ENCODE measurements at places on chromosomes 1 and 21.
A peak's percentile ranks its signal among the peaks of the same experiment; 100 is the strongest.

DNA sequence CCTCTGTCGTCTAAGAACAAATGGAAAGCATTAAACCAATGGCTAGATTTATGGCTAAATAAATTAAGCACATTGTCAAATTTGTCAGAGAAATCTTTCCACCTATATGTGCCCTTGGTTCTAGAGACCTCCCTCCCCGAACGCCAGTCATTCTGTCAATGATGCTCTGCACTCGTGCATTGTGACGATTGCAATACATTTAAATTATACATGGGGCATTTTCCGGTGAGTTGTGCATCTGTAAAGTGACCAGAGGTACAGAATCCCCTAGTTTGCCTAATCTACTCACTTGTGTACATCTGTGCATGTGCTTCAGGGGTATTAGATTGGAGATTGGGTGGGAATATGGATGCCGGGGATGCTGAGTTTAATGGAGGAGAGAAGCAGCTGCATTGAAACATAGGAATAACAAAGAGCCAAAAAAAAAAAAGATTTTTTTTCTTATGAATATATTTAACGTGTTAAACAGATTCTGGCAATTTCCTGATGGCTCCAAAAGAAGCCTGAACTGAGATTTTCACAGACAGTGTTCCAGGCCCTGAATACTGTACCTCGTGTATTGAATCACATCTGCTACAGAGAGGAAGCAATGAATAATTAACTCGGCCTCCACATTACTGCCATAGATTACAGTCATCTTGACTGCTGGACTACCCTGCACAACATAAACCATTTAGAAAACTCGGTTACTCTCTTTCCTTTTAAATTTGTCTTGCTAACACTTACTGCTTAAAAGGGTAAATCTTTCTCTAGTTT, 149.0 kb upstream of the C1orf87 start:
- DNase-seq, result no peak

DNA sequence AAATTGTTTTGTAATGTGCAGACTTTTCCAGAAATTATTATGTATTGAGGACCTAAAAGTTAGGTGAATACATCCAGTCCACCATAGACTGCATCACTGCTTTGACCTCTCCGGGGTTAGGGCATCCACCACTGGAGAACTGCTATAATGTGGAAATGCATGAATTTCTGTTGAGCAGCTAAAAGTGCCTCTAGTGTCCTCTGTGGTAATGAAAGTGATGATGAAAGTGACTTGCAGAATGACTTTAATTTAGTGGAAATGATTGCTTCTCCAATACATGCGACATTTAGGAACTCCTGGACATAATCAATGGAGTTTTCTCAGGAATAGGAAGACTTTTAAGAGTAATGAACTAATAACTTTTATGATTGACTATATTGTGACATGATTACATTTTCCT, 170.8 kb downstream of the LBR start:
- no peak for DNase-seq

- no peak for DNase-seq
These were observed 178.4 kb downstream of the MIS18A start for GRCh38 chr21:32100423-32100822.

GRCh38 chr1:178847396-178847849, 23.5 kb downstream of the ANGPTL1 start:
- peak; percentile 40 for DNase-seq

- no peak for DNase-seq
These were observed 14.2 kb upstream of the TENT5B start for GRCh38 chr1:27026621-27027574.

DNA sequence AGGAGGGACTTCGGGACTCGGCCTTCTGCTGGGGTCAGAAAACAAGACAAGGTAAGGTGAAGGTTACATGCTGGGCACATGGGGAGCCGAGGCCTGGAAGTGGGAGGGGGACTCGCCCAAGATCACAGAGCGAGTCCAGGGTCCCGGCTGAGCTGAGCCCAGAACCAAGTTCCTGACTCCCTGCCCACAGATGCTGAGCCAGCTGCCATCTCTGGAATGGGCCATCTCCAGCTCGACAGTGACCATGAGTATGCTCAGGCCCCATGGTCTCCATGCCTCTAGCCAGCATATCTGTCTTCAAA, 26.7 kb upstream of the EDN2 start:
- DNase-seq, result no peak

- no peak for DNase-seq
These were observed 160.7 kb downstream of the LEPR start for GRCh38 chr1:65581119-65581518.

DNA sequence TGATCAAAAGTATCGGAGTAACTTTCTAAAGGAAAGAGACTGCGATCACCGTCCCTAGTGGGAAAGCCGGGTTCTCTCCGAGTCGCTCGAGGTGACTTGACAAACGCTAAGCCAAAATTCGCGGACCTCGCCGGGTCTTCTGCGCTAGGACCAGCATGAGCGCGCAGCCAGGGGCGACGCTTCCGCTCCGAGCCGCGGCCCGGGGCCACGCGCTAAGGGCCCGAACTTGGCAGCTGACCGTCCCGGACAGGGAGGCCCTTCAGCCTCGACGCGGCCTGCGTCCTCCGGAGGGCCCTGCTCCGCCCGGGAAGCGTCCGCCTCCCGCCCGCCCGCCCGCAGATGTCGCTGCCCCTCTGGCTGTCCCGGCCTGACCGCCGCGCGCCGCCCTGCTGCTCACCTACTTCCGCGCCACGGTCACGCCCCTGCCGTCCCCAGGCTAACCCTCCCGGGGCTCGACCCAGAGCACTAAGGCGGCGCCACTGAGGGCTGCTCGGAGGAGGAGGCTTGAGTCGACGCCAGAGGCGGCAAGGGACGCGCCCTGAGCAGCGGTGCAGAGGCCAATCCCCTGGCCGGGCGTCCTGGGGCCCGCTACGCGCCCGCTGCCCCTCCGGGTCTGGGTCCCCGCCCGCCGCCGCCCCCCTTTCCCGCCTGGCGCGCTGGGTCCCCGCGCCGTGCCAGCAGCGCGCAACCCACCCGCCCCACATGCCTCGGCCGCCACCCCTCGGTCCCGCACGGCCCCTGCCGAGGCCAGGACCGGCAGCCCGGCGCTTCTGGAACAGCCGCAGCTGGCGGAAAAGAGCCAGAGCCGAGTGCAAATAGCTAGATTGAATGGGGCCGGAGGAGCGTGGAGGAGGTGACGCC, 896 bp upstream of the DUSP10 start:
- peak; percentile 86 for DNase-seq

- DNase-seq, result peak; percentile 98
These were observed 49.0 kb downstream of the JAK1 start for GRCh38 chr1:64917328-64917861.

GRCh38 chr1:39572379-39573096, 4.1 kb downstream of the PABPC4 start:
- no peak for DNase-seq

DNA sequence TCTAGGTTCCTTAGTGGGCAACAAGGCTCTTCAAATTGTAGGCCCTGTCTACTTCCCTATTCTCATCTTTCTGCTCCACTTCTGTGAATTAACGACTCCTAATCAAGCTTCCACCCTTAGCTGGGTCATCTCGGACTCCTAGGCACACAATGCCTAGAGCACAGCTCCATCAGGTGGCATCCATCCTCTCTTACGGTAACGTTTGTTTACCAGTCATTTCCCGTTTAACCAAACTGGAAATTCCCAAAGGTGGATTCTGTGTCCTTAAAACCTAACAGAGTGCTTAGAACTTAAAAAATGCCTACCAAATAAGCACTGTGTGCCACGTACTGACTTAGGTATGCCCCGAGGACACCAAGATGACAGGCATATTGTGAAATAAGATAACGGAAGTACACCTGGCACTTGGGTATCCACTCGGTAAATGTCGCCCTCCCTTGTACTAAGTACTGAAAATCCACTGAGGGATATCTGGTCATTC, 1.5 kb downstream of the PARP1 start:
- DNase-seq, result peak; percentile 18

GRCh38 chr1:50348449-50349241, 74.6 kb downstream of the DMRTA2 start:
- peak; percentile 72 for DNase-seq

DNA sequence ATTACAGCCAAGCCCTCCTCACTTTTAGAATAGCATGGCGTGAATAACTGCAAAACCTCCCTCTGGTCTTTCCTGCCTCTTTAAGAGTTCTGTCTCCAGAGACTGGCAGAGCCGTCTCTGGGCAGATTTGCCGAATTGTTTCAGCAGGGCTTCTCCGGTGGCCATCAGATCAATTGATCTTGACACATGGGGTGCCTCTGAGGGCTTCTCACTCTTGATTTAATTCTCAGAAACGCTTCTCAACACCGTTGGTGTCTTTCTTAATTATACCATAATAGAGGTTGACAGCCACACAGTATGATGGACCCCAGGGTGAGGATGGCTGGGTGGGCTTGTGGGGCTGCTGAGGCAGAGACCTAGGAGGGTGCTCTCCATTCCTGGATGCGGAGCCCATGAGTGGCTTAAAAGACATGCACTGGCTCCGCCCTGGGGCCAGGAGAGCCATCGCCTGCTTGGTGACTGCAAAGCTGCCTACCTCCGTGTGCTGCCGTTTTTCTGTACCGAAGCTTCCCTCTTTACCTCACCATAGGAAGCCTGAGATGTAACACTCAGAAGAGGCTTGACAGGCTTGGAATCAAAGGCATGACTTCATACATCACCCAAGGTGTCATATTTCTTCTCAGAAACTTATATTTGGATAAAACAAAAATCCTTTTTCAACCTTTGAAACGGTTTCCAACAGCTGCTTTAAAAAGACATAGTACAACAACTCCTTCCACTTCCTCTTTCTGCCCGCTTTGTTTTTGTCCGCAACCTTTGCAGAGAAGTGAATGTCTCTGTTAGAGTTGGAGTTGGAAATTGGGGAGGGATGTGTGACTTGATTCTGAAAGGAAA, 82.9 kb downstream of the GALNT2 start:
- DNase-seq, result no peak

DNA sequence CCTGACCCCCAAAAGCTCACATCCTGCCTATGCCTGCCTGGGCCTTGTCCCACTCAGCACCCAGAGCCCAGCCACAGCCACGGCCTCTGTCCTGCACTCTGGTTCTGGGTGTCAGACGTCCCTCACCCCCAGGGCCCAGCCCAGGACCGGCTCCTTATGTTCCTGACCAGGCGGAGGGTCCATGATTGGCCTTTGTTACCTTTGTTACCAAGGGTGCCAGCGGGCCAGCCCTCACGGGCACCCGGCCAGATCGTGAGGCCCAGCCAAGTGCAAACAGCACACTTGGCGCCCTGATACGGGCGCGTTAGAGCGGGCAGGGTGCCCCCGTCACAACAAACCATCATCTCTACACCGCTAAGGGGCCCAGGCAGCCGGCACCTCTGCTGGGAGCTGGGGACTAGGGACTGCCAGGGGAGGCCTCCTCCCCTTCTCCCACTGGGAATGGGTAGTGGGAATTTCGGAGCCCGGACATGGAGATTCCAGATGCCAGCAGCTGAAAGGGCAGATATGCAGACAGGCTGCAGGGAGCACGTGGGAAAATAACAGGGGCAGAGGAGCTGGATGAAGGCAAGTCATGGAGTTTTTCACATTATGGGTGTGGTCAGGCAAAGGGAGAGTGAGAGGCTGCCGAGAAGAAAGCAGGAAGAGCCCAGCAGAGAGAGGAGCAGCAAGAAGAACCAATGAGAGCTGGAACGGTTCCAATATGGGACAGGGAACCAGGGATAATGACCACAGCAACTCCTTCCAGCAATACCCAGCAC, 22.1 kb downstream of the HSPG2 start:
- peak; percentile 70 for DNase-seq

GRCh38 chr1:54487571-54488050, 60.4 kb upstream of the ACOT11 start:
- DNase-seq, result no peak

GRCh38 chr1:201758499-201759050, 70.4 kb upstream of the IPO9 start:
- no peak for DNase-seq

DNA sequence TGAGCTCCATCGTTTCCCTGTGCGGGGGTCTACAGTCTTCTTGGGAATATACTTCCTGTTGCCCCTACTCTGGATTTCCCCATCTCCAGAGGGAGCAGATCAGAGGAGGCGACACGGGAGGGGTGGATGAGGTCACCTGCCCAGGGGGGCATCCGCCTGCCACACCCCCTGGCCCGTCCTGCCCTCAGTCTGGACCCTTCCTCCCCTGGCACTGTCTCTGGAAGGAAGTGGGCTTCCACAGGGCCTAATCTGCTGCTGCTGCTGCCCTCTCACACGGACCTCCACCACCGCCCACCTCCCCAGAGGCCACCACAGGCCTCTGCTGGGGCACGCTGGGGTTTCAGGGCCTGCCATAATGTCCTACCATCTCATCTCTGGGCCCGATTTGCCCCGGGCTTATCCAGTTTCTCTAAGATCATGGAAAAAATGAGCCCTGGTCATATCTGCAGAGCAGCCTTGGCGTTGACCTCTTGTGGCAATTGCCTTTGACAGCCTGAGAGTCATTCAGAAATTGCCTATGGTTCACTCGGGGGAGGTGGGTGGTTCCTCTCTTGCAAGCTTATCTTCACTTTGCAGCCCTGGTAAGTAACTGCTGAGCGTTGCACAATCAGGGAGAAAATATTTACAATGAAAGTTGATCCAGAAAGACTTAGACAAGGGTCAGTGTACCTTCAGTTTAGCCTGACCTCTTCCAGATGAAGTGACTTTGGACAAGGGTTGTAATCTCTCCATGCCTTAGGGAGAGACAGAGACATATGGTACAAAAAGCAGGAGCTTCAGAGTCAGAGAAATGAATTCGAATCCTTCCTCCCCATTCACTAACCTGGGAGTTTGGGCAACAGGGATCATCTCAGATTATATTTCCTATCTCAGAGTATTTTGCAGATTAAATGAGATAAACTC, 252.4 kb downstream of the TOMM20 start:
- DNase-seq, result no peak

- no peak for DNase-seq
These were observed 3.5 kb downstream of the EXOC8 start for GRCh38 chr1:231334079-231334666.

DNA sequence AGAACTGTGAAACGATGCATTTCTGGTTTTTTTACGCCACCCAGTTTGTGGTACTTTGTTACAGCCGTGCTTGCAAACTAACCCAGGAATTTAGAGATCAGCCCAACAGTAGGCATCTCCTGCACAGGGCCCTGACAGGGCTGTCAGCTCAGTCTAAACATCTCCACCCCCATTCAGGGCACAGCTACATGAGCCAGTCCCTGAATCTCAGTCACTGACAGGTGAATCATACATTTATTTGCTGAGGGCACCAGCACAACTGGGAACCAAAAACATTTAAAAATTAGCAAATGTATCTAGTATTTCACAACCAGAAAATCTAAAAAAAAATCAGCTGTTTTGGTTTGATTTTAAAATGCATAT, 30.7 kb downstream of the PRDX6 start:
- no peak for DNase-seq

GRCh38 chr1:94602316-94602715, 60.8 kb upstream of the F3 start:
- no peak for DNase-seq

- no peak for DNase-seq
These were observed 124.3 kb downstream of the NOS1AP start for GRCh38 chr1:162193815-162194214.
